Fibroblast of skin of left quadriceps (primary cell): ENCODE measurements at places on chromosomes 13 and 19.

- DNase-seq, result peak; percentile 87
Measured at GRCh38 chr13:23790577-23791170, 98.5 kb downstream of the MIPEP start.

DNA sequence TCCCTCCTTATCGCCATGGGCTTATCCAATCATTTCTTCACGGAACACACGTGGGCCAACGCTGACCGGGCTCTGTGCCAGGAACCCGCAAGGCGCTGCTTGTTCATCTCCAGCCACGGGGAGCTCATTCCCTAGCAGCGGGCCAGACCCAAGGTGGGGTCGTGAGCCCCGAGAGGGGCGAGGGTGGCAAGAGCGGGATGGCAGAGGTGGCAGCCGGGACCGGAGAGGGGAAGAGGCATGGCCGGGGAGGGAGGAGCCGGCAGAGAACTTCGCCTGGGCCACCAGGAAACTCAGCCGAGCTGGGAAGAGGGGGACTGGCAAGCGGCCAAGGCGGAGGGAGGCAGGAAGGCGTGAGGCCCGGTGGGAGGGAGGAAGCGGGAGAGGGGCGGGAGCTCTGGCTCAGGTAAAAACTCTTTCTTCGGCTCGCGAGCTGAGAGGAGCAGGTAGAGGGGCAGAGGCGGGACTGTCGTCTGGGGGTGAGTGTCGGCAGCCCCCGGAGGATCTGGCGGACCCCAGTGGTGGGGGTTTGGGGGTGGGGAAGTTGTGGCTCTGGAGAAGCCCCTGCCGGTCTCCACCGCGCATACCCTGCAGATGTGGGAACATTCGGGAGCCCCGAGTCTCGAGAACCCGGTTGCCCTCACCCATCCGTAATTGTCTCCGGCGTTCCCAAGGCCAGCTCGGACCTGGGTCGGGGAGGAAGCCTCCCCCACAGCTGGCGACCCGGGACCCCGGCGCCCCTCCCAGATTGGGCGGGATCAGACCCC, at the start of gene B3GNT3:
B3GNT3 (plus strand) TSS at position 408 of the 764 bp plus-strand sequence. CDS start 12,670 bp downstream, outside the sequence.
- no peak for DNase-seq

DNA sequence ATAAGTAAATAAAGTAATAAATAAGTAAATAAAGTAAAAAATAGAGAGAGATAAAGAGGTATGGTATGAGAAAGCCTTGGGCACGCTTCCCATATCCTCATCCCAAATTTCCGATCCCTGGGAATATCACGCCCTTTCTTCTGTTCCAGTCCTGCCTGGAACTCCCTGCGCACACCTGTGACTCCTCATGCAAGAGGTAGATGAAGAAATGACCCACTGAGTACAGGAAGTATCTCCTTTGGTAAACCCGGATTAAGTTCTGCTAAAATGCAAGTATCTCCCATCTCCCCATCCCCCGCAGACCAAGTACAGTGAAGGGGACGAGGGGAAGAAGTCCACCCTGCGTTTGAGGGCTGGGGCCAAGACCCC, 399 bp upstream of the ZNF136 start:
- no peak for DNase-seq

DNA sequence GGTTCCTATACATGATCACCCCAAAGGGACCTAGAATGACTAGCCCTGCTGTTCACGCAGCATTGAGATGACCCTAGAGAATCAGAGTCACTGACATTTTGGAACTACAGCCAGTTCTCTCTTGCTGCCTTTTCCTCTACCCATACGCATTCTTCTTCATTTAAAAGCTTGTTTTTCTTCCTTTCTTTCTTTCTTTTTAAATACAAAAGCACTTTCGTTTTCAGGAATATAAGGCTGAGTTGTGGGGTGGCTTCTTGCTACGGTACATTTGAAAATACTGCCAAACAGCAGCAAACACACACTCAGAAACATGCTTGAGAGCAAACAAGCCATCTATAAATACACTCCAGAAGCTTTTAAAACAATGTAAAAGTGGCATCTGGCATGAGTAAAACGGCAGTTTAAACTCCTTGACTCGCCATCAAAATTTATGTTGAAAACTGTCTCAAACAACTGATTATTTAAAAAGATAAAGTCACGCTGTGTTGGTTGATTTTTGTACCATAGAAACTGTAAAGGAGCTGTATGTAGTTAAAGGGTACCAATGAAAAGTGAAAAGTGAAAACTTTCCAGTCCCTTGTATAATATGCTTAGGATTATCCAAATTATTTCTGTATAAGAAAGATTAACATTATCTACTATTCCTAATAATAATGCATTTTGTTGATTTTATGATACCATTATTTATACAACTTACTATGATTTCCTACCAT, 95.6 kb downstream of the PCDH9 start:
- no peak for DNase-seq

DNA sequence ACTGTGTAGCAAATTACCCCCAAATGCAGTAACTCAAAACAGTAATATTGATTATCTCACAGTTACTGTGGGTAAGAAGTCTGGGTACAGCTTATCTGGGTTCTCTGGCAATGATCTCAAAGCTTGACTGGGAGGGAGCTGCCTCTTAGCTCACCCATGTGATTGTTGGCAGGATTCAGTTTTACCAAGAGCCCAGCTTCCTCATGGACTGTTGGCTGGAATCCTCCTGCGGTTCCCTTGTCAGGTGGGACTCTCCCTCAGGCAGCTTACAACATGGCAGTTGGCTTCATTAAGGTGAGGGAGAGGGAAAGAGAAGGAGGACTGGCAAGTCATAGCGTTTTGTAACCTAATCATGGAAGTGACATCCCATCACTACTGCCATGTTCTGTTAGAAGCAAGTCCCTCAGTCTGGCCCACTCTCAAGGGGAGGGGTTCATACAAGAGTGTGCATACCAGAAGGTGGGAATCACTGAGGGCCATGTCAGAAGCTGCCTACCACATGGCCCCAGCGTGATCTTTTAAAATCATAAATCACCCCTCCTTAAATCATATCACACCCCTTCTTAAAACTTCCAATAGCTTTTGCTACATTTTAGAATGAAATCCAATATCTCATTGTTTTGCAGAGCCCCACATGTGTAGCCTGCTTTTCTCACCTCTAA, 108.1 kb downstream of the OLFM4 start:
- DNase-seq, result no peak

GRCh38 chr13:100214886-100215285, 126.0 kb downstream of the PCCA start:
- DNase-seq, result peak; percentile 83

DNA sequence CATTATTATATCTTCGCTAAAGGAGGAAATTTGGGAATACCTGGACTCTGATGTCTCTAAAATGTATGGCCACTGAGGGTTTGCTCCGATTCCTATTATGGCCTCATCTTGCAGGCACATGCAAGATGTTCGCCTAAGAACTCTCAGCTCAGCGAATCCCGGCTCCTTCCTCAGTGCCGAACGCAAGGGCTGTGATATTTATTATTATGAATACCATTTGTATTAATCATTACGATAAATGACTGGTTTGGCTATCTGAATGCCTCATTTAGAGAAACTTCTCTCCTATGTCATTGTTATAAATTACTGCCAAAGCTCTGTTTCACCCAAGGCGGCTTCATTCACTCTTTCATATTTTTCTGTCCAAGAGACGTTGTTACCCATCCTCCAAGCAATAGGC, 369.7 kb upstream of the TSHZ3 start:
- DNase-seq, result peak; percentile 3

GRCh38 chr19:35822579-35822978, 9.9 kb upstream of the PRODH2 start:
- no peak for DNase-seq

- DNase-seq, result no peak
Measured at GRCh38 chr13:114004420-114005205, 30.7 kb upstream of the C13orf46 start.

- no peak for DNase-seq
Measured at GRCh38 chr13:84810781-84811180, 928.5 kb upstream of the SLITRK1 start.

DNA sequence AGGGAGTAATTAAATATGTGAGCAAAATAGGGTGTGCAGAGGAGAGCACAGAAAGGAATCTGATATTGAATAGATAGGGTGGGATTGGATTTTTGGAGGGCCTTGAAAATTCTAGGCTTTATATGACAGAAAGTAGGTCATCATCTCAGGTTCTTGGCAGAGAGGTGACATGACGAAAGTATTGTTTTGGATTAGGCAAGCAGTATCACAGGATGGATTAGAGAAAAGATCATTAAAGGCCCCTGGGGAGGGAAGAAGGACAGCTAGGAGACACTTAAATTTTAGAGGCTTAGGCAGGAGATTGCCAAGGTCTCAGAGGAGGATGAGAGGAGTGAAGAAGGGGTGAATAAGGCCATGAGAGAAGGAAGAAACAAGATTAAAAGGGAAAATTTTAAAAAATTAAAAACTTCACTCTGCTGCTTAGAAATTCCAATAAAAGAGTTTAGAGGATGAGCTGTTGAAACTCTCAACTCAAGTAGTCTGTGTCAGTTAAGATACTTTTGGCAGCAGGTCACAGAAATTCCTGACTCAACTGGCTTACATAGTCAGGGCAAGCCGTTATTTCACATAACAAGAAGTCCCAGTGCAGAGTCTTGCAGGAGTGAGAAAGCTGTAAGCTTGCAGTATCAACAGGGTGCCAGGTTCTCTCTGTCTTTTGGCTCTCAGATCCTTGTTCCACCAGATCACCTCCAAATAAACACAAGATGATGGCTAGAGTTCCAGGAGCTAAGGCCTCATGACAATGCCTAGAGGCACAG, 8.8 kb downstream of the GPC6 start:
- DNase-seq, result no peak

- DNase-seq, result no peak
Measured at GRCh38 chr19:33444562-33445441, 71.3 kb downstream of the CEBPG start.

- DNase-seq, result no peak
Measured at GRCh38 chr13:91661692-91662490, 263.5 kb downstream of the GPC5 start.

- DNase-seq, result no peak
Measured at GRCh38 chr13:37960427-37960826, 90.9 kb upstream of the TRPC4 start.

GRCh38 chr13:28864544-28864943, 44.4 kb downstream of the MTUS2 start:
- no peak for DNase-seq

DNA sequence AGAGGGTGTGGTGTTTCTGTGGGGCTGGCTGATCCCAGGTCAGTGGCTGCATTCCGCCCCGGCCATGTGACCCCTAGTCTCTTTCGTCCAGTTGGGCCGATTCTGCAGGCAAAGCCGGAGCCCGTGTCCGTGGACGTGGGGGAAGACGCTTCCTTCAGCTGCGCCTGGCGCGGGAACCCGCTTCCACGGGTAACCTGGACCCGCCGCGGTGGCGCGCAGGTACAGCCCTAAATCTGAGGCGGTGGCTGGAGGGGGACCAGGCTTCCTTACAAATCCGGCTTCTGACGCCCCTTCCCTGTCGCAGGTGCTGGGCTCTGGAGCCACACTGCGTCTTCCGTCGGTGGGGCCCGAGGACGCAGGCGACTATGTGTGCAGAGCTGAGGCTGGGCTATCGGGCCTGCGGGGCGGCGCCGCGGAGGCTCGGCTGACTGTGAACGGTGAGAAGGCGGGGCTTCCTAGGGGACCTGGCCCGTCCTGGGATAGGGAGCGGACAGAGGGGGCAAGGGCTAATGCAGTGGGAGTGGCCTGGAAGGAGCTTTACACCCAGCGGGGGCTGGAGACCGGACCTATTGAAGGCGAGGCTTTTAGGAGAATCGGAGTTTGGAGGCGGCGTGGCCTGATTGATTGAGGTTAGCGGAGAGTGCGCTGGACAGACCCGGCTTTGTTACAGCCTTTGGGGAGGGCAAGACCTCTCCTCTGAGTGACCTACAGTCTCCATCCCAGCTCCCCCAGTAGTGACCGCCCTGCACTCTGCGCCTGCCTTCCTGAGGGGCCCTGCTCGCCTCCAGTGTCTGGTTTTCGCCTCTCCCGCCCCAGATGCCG, 4.3 kb downstream of the KIRREL2 start:
- no peak for DNase-seq

DNA sequence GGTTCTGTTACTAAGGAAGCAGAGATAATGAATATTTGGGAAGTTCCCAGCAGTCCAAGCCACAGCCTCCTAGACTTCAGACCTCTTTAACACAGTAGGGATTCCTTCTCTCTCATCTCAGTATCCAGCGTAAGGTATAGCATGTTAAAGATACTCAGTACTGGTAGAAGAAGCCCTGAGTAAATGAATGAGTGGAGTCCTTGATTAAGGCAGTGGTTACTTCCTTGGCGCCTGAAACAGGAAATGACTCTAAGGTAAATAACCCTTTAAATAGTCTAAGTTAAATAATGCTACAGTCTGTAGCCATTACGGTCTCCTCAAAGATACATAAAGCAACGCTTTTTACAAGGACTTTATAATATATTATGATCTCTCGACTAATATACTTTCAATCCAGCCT, 650.8 kb upstream of the MIR17HG start:
- DNase-seq, result no peak

DNA sequence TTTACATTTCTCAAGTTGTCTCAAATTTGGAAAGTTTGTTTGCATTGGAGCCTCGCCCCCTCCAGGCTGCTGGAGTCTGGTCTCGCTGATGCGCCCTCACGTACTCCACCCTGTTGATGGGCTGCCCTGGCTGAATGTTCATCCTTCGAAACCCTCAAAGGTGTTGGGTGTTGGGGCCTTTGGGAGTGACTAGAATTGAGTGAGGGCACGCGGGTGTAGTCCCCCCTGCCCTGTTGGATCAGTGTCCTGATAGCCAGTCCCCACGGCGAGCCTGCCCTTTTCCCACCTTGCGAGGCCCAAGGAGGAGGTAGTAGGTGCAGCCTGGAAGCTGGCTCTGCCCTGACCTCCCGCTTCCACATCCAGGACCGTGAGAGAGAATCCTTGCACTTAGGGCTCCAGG, 14.8 kb downstream of the TFDP1 start:
- no peak for DNase-seq

DNA sequence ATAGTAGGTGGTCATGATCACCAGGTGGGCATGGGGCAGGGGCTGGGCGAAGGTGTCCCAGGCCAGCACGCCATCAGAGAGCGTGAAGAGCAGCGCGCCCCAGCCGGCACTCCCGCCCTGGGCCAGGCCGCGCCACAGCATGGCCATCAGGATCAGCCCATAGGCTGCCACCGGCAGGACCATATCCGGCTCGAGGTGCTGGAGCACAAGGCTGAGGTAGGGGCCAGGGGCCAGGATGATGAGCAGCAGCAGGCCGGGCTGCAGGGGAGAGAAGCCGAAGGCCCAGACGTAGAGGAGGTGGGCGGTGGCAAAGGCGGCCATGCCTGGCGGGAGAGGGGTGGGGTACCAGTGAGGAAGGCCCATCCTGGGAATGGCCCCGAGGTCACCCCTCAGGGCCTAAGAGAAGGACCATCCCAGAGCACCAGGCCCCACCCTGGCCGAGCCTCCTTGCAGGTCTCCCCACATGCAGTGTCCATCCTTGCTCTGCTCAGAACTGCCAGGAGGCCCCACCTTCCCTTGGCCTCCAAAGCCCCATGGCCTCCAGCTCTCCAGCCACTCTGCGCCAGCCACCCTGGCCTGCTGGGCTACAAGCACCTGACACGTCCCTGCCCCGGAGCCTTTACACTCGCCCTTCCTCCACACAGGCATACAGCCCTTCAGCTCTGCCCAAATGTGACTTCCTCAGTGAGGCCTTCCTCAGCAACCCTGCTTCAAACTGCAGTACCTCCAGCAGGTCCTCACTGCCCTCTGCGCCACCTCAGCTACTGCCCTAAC, 1.1 kb downstream of the TMEM86B start:
- DNase-seq, result no peak
